Activated T-cell treated with anti-CD3 and anti-CD28 coated beads, Interleukin-2, amount 50 U/mL, for 24 hours (primary cell): ENCODE measurements at places on chromosomes 11 and 22.
A peak's percentile ranks its signal among the peaks of the same experiment; 100 is the strongest.

DNA sequence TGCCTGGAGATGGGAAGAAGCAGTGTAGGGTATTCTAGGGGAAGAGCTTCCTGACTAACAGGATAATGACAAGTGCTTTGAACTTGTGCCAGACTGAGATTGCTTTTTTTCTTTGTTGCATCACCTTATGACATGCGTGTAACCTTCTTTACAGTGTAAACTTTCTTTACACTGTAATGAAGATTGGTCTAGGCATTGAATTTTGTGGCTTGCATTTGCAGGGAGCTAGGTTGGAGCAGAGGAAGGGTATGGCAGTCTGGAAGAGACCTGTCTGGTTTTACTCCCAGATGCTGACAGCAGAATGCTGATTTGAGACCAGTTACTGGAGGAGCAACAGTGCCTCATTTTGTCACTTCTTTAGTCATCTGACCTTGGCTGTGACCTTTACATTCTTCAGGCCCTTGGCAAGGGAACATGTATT is 5.6 kb downstream of the DDB2 start:
- H3K4me3 ChIP-seq, result no peak overlapping the region
- peaks cover 83% of the 10 kb centered on the region for H3K36me3 ChIP-seq
- DNase-seq, result no peak
- H3K4me1 ChIP-seq, result peaks cover 56% of the 10 kb centered on the region
- no peaks in the 10 kb centered on the region for H3K27me3 ChIP-seq

- H3K27me3 ChIP-seq, result no peaks in the 10 kb centered on the region
- no peak overlapping the region for H3K27ac ChIP-seq
- peaks cover 50% of the 10 kb centered on the region for H3K36me3 ChIP-seq
- H3K4me3 ChIP-seq, result no peak overlapping the region
Observed at GRCh38 chr11:28289444-28289843, 181.3 kb downstream of the METTL15 start.

- H3K27ac ChIP-seq, result no peak overlapping the region
- peaks cover 41% of the 10 kb centered on the region for H3K4me1 ChIP-seq
- no peak overlapping the region for H3K4me3 ChIP-seq
- H3K27me3 ChIP-seq, result no peaks in the 10 kb centered on the region
- DNase-seq, result no peak
Observed at GRCh38 chr22:25383892-25384291, 164.5 kb downstream of the CRYBB2 start.

DNA sequence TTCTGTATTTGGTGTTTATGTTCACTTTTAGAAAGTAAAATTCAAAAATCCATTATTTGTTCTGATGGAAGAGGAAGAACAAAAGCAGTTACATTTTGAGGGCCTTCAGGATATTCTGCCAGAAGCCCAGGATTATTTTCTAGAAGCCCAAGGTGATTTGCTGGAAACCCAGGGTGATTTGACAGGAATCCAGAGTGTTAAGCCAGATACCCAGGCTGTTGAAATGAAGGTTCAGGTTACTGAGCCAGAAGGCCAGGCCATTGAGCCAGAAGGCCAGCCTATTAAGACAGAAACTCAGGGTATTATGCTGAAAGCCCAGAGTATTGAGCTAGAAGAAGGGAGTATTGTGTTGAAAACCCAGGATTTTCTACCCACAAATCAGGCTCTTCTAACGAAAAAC is 33.1 kb downstream of the CCDC15 start:
- H3K4me1 ChIP-seq, result no peaks in the 10 kb centered on the region
- H3K36me3 ChIP-seq, result peaks cover 49% of the 10 kb centered on the region
- DNase-seq, result no peak

GRCh38 chr11:69298267-69299022 is 4.5 kb downstream of the MYEOV start:
- peak overlapping the region; percentile 55 for H3K27ac ChIP-seq
- no peaks in the 10 kb centered on the region for H3K36me3 ChIP-seq
- peaks cover 6% of the 10 kb centered on the region for H3K27me3 ChIP-seq
- peak; percentile 49 for DNase-seq
- H3K4me3 ChIP-seq, result peak overlapping the region; percentile 33

DNA sequence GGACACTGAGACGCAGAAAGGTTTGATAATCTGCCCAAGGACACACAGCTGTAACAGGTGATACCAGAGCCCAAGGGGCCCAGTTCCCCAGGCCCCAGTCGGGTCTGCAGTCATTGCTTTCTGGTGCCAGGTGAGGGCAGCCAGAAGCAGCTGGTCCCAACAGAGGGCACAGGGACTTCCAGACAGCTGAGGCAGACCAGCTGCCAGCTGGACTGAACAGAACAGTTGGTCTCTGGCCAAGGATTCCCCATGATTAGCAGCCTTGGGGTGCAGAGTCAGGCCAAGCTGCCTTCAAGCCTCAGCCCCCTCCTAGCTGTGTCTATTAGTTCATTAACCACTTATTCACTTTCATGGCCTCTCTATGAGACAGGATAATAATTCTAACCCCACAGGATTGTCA is 105.6 kb downstream of the RRAS2 start:
- no peak overlapping the region for H3K4me3 ChIP-seq
- H3K27ac ChIP-seq, result no peak overlapping the region
